ENCODE measurements at places on chromosomes 7 and 10. TPM values are rescaled to one million over a fixed set of nuclear protein-coding genes. Genes with fewer than 3 reads are reported as not detected.

DNA sequence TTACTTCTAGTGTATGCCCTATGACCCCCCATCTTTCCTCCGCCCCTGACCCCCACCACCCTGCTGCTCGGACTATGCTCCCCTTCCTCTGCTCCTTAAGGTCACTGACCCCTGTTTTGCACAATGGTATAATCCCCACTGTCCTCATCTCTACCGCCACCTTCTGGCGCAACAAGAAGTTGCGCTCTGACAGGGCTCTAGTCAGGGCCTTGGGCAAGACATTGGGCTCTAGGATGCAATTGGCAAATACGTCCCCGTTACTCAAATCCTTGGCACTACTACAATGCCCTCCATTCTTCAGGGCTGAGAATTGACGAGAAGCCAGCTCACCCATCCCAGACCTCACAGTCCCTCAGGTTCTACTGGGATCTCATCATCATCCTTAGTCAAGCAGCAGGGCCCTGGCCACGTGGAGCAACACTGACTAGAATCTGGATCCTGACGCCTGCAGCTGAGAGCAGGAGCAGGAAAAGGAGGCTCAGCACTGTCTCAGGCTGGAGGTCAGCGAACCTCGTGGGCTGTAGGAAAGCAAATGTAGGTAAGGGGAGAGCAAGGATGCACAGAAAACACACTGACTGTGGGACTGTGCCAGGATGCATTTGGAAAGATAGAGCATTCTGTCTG, 10.6 kb downstream of the LRIT2 start:
- H3K4me1 ChIP-seq: no peaks in the 10 kb centered on the region
- H3K36me3 ChIP-seq: no peaks in the 10 kb centered on the region
- H3K27me3 ChIP-seq: peaks cover 18% of the 10 kb centered on the region
- H3K4me3 ChIP-seq: no peak overlapping the region

The IL2RA gene
- not detected for total RNA-seq

The ZNF467 gene
- 1.2 TPM for total RNA-seq

The DLX6 gene
- not detected for total RNA-seq

- no peak for DNase-seq
- H3K27me3 ChIP-seq: peaks cover 56% of the 10 kb centered on the region
- no peaks in the 10 kb centered on the region for H3K4me1 ChIP-seq
- no peak overlapping the region for H3K27ac ChIP-seq
These were observed 8.9 kb upstream of the EMX2 start for GRCh38 chr10:117533507-117534281.

GRCh38 chr10:79463578-79464496, 18.4 kb upstream of the ZCCHC24 start:
- no peak for DNase-seq
- H3K27me3 ChIP-seq: peaks cover 1% of the 10 kb centered on the region
- H3K36me3 ChIP-seq: no peaks in the 10 kb centered on the region
- no peak overlapping the region for H3K27ac ChIP-seq
- no peak overlapping the region for H3K4me3 ChIP-seq
- H3K4me1 ChIP-seq: peaks cover 12% of the 10 kb centered on the region

The TMEM196 gene
- total RNA-seq: not detected

- H3K27me3 ChIP-seq: peaks cover 1% of the 10 kb centered on the region
- H3K4me1 ChIP-seq: peaks cover 9% of the 10 kb centered on the region
- no peak for DNase-seq
- H3K36me3 ChIP-seq: 0 out of 2 replicates have a peak, but pooled peaks cover under 1% of the 10 kb centered on the region
- H3K27ac ChIP-seq: no peak overlapping the region
- H3K4me3 ChIP-seq: no peak overlapping the region
These were observed 138.7 kb downstream of the GFRA1 start for GRCh38 chr10:116134322-116134721.

The CH25H gene
- total RNA-seq: 0.11 TPM

- H3K36me3 ChIP-seq: no peaks in the 10 kb centered on the region
- no peaks in the 10 kb centered on the region for H3K27me3 ChIP-seq
- no peak overlapping the region for H3K4me3 ChIP-seq
- H3K27ac ChIP-seq: no peak overlapping the region
These were observed 560.7 kb downstream of the GLRX3 start for GRCh38 chr10:130696870-130697269.

The SDHAF3 gene
- 16.8 TPM for total RNA-seq

The CYP26A1 gene
- not detected for total RNA-seq

GRCh38 chr10:3278771-3279170, 106.2 kb upstream of the PITRM1 start:
- DNase-seq: no peak
- H3K27ac ChIP-seq: no peak overlapping the region
- no peak overlapping the region for H3K4me3 ChIP-seq
- peaks cover 12% of the 10 kb centered on the region for H3K36me3 ChIP-seq

- no peak overlapping the region for H3K4me3 ChIP-seq
- DNase-seq: no peak
- H3K27me3 ChIP-seq: peaks cover 12% of the 10 kb centered on the region
- H3K4me1 ChIP-seq: peaks cover 24% of the 10 kb centered on the region
- no peak overlapping the region for H3K27ac ChIP-seq
These were observed 15.6 kb downstream of the ATG9B start for GRCh38 chr7:151008511-151009323.

DNA sequence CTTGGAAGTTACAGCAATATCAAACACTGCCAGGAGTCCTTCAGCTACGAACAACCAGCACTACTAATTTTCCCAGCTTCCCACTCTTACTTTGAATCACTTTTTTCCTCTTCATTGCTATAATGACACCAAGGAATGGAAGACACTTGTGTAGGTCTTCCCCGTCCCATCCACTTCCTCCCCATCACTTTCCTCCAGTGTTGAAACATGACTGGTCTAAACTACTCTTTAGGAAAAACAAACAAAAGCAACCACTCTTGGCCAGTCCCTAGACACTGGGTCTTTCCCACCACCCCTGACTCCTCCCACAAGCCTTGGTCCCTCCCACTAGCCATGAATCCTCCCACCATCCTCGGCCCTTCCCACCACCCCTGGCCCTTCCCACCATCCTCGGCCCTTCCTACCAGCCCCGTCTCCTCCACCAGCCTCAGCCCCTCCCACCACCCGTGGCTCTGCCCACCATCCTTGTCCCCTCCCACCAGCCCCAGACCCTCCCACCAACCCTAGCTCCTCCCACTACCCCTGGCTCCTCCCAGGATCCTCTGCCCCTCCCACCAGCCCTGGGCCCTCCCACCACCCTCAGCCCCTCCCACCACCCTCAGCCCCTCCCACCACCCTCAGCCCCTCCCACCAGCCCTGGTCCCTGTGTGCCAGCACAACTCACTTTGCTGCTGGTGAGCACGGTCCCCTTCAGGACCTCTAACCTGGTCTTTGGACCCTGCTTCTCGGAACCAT, 68.5 kb downstream of the CXCL12 start:
- peaks cover 3% of the 10 kb centered on the region for H3K27me3 ChIP-seq
- peaks cover 6% of the 10 kb centered on the region for H3K4me1 ChIP-seq
- no peak for DNase-seq
- no peak overlapping the region for H3K4me3 ChIP-seq
- no peaks in the 10 kb centered on the region for H3K36me3 ChIP-seq

The DYNC1I1 gene
- not detected for total RNA-seq

DNA sequence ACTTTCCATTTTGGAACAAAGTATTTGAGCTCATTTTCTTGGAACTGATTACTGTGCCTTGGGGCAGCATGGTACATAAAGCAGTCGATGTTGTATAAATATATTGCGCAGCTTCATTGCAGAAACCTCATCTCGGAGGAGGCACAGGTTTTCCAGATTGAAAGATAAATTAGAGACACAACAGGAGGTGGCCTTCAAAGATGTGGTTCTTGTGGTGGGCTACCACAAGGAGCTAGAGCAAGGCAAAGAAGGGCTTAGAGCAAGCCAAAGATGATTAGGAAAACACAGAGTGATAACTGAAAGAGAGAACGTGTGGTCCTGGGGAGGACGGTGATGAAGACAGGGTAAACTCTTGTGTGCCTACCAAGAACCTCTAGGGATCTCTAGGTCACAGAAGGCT, 169.1 kb upstream of the TNS3 start:
- DNase-seq: no peak
- peaks cover 8% of the 10 kb centered on the region for H3K27me3 ChIP-seq
- no peaks in the 10 kb centered on the region for H3K36me3 ChIP-seq
- peaks cover 4% of the 10 kb centered on the region for H3K4me1 ChIP-seq
- no peak overlapping the region for H3K27ac ChIP-seq

- peaks cover 16% of the 10 kb centered on the region for H3K27me3 ChIP-seq
- H3K4me3 ChIP-seq: no peak overlapping the region
- peak overlapping the region; percentile 36 for H3K27ac ChIP-seq
- H3K4me1 ChIP-seq: peaks cover 43% of the 10 kb centered on the region
These were observed 30.0 kb upstream of the SLF2 start for GRCh38 chr10:100882671-100883311.

The UPK3BL2 gene
- 9.8 TPM for total RNA-seq

GRCh38 chr7:128150223-128150865, 90.7 kb upstream of the LEP start:
- no peaks in the 10 kb centered on the region for H3K36me3 ChIP-seq
- peaks cover 5% of the 10 kb centered on the region for H3K4me1 ChIP-seq
- H3K4me3 ChIP-seq: no peak overlapping the region
- no peak overlapping the region for H3K27ac ChIP-seq
- peaks cover 45% of the 10 kb centered on the region for H3K27me3 ChIP-seq
- no peak for DNase-seq

DNA sequence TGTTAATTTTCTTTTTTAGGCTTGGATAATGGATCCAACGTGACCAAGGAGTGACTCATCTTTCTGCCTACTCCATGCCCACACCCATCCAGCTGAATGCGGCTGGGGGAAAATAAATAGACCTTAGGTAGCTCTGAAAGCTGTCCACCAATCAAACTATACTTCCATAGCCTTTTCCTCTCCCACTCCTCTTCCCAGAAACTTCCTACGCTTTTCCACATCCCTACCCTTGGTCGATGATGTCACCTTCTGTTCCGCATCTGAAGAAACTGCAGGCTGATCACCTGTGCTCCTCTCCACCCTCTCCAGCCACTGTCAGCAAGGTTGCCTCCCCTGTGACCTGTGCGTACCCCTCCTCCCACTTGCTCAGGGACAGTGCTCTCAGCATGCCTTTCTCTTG, 359.8 kb upstream of the KLF6 start:
- peaks cover 8% of the 10 kb centered on the region for H3K4me1 ChIP-seq
- H3K27ac ChIP-seq: no peak overlapping the region
- no peak for DNase-seq
- H3K27me3 ChIP-seq: peaks cover 1% of the 10 kb centered on the region

DNA sequence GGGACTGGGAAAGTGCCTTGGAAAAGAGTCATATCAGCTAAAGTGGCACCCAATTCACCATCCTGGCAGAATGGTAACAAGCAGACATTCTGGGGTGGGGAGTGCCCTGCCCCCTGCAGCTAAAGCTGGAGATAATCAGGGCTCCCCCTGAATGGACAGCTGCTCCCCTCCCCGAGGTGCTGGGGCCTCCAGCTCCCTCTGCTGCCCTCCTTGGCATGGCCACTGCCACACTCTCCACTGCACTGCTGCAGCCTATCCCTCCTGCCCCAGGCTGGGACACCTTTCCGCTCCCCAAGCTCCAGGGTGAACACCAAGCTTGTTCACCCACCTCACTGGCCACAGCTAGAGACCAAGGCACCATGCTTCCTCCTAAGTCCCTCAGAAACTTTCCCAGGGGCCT, 9.8 kb upstream of the PARD3 start:
- no peak for DNase-seq
- H3K27me3 ChIP-seq: peaks cover 7% of the 10 kb centered on the region
- no peak overlapping the region for H3K4me3 ChIP-seq
- H3K4me1 ChIP-seq: peaks cover 15% of the 10 kb centered on the region
- no peak overlapping the region for H3K27ac ChIP-seq
- no peaks in the 10 kb centered on the region for H3K36me3 ChIP-seq

DNA sequence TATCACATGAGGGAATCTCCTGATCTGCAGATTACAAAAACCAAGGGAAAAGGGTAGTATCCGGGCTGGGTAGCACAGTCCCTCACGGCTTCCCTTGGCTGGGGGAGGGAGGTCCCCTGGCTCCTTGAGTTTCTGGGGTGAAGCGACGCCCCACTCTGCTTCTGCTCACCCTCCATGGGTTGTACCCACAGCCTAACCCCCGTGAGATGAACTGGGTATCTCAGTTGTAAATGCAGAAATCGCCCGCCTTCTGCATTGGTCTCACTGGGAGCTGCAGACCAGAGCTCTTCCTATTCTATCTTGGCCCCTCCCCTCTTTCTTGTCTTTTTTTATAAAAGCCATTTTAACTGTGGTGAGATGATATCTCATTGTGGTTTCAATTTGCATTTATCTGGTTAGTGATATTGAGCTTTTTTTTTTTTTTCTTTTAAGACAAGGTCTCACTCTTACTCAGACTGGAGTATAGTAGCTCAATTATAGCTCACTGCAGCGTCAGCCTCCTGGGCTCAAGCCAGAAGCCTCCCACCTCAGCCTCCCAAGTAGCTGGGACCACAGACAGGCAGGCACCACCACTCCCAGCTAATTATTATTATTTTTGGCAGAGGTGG, 87.8 kb downstream of the ABCC2 start:
- no peak overlapping the region for H3K27ac ChIP-seq
- no peak for DNase-seq
- H3K27me3 ChIP-seq: peaks cover 26% of the 10 kb centered on the region
- peaks cover 32% of the 10 kb centered on the region for H3K4me1 ChIP-seq
- peaks cover 48% of the 10 kb centered on the region for H3K36me3 ChIP-seq

The ANKRD16 gene
- 5.6 TPM for total RNA-seq

GRCh38 chr7:24863626-24864025, 106.4 kb upstream of the GSDME start:
- peaks cover 39% of the 10 kb centered on the region for H3K36me3 ChIP-seq
- no peak overlapping the region for H3K27ac ChIP-seq
- H3K4me1 ChIP-seq: peaks cover 4% of the 10 kb centered on the region
- H3K4me3 ChIP-seq: no peak overlapping the region
- H3K27me3 ChIP-seq: no peaks in the 10 kb centered on the region
- DNase-seq: no peak

DNA sequence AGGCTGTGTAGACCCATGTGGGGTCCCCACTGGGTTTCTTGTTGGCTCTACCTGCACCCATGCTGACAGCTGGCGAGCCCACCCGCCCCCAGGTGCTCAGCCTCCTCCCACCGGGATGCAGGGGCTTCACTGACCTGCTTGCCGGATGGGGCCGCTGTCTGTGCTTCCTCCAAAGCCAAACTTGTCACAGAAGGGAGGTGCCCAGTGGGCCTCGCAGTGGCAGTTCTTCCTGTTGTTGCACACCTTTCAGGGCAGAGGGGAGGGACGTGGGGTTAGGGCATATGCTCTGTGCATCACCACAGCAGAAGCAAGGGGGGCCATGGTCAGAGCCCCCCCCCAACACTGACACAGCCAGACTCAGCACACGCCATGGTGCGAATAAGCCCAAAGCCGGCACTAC, 146.5 kb downstream of the FANK1 start:
- H3K4me3 ChIP-seq: no peak overlapping the region
- no peaks in the 10 kb centered on the region for H3K27me3 ChIP-seq
- no peak for DNase-seq
- H3K27ac ChIP-seq: no peak overlapping the region
- no peaks in the 10 kb centered on the region for H3K4me1 ChIP-seq

GRCh38 chr10:33423154-33423529, 88.7 kb upstream of the NRP1 start:
- no peak overlapping the region for H3K4me3 ChIP-seq
- H3K4me1 ChIP-seq: peaks cover 36% of the 10 kb centered on the region
- H3K27ac ChIP-seq: no peak overlapping the region
- no peaks in the 10 kb centered on the region for H3K27me3 ChIP-seq

GRCh38 chr10:19789607-19790006, 26.6 kb upstream of the PLXDC2 start:
- no peaks in the 10 kb centered on the region for H3K36me3 ChIP-seq
- DNase-seq: no peak
- no peak overlapping the region for H3K4me3 ChIP-seq
- H3K27ac ChIP-seq: no peak overlapping the region
- H3K4me1 ChIP-seq: no peaks in the 10 kb centered on the region

- DNase-seq: no peak
- no peak overlapping the region for H3K27ac ChIP-seq
- H3K27me3 ChIP-seq: peaks cover 1% of the 10 kb centered on the region
- peaks cover 20% of the 10 kb centered on the region for H3K36me3 ChIP-seq
These were observed 24.2 kb downstream of the MGMT start for GRCh38 chr10:129491123-129491734.

Data from HFFc6 (cell line).